ENCODE measurements at places on chromosomes 12 and 14.

DNA sequence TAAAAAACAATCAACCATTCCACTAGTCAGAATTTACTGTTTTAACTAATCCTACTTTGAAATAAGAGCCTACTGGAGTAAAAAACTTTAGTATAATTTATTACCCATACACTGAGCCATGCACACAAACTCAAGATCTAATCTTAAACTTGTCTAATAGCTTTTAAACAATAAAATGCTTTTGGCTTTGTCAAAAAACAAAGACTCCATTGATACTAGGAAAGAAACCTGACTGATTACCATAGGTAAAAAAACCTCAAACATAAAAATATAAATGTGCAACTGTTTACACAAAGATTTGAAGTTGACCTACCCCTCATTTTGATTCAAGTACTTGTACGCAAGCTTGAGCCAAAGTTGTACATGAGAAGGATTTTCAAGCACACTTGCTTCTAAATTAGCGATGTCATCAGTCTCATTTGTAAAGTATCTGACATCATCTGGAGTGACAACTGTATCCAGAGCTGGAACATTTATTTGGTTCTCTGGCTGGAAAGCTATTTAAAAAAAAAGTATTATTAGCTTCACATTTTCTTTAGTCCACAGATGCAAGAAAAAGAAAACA, 36.1 kb downstream of the ZFC3H1 start:
- DNase-seq: no peak

DNA sequence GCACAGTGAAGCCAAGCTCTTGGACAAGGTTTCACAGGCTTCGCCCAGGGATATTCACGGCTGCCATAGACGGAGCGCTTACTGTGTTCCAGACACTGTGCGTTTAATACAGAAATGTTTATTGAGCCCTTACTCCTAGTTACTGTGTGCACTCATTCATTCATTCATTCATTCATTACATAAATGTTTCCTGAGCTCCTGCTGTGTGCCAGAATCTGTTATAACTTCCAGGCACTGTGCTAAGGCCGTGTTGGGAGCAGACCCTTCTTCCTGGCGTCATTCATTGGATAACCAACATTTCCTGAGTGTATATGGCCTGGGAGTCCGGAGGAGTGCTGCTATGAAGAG, 760 bp upstream of the MED13L start:
- DNase-seq: no peak

GRCh38 chr14:57046175-57046574, 222.5 kb downstream of the EXOC5 start:
- DNase-seq: no peak

GRCh38 chr14:31774567-31774966, 213.4 kb downstream of the NUBPL start:
- DNase-seq: no peak

- no peak for DNase-seq
These were observed 620 bp downstream of the TMTC1 start for GRCh38 chr12:29782871-29783772.

DNA sequence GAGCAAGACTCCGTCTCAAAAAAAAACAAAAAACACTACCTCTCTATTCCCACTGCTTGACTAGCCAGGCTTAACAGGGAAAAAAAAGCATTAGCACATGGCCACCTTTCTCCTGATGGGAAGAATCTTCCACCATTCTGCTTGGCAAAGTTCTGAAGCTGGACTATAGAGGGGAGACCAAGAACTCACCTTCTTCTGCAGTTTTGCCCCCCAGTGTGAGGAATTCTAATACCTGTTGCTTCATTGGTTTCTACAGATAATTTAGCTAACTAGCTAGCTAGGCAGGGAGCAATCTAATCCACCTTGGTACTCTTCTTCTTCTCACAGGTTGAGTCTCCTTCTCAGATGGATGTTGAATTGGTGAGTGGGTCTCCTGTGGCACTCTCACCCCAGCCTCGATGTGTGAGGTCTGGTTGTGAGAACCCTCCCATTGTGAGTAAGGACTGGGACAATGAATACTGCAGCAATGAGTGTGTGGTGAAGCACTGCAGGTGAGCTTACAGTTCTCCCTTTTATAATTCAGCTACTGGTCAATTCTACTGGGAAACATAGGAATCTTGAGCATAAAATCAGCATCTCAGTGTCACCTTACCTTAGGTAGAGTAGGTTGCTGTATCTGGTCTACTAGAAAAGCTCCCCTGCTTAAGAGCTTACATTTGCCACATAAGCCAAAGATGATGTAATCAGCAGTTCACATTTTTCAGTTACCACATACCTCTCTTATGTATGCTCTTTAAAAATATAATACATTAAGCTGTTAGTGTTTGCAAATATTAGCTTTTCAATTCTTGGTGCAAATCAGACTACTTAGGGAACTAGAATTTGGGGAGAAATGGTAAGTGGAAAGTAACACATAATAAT, 16.0 kb downstream of the METTL3 start:
- no peak for DNase-seq

- DNase-seq: peak; percentile 50
These were observed 496 bp downstream of the PPP2R5C start for GRCh38 chr14:101761881-101762529.

GRCh38 chr14:32417956-32418552, 89.0 kb downstream of the AKAP6 start:
- peak; percentile 37 for DNase-seq

DNA sequence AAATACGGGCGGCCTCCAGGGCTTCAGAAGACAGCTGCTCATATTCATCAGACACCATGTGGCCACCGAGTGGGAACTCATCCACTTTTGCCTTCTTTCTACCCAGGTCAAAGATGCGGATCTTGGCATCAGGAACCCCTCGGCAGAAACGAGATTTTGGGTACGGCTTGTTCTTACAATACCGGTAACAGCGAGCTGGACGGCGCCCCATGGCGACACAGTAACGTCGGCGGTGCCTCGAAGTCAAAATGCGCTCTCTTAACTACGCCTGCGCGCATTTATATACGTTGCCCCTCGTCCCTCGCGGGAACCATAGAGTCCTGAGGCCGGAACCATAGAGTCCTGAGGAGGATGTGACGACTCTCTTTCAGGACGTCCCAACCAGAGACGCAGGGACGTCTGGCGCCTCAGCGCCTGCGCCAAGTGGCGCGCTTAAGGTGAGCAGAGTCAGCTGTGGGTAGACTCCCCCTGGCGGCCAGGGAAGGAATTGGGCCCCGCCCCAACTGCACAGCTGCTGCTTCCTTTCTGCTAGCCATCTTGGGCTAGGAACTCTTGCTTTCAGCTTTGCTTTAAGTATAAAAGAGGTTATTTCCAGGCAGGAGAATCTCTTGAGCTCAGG, at the start of gene RPL10L:
TSS of gene RPL10L (minus strand) at position 256 of the 619 bp plus-strand sequence. CDS start at position 211, 45 bp downstream.
- DNase-seq: no peak

DNA sequence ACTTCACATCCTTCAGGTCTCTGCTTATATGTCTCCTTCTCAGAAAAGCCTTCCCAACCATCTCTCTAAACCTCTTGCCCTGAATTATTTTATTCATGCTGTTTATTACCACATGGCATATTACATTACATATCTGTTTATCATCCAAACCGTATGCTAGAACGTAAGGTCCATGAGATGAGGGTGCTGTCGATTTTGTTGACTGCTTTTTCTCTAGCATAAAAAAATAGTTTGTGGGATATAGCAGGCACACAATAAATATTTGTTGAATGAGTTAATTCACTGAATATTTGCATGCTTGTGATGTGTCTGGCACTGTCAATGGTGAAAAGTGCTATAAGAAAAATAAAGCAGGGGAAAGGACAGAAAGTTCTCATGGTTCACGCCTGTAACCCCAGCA, 22.9 kb downstream of the SAMD4A start:
- DNase-seq: no peak

DNA sequence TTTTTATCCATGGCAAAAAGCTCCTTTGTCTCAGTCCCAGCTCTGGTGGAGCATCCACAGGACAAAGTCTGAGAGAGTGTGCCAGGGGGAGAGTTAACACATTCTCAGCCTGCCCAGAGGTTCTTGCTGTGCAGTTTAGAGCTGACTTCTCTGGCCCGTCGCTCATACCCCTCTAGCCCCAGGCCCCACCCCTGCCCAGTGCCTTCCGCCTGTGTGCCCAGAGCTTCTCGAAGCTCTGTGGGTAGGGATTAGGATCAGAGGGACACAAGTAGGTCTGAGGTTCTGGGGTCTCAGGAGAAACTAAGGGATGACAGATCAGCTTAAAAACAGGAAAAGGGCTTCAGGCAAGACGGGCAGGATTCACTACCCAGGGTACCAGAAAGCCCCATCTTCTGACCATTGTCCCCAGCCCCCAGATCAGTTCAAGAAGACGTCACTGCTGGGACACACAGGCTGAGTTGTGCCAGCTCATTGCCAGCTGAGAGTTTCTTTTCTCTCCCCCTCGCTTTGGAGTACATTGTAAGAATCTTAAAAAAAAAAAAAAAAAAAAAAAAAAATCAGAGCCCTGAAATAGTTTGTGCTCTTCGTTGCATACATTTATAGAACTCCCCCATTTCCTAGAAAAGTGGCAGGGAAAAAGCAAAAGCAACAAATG, 127.0 kb downstream of the GCH1 start:
- DNase-seq: no peak
